BE2C (cell line): ENCODE measurements at places on chromosomes 12 and 14.

DNA sequence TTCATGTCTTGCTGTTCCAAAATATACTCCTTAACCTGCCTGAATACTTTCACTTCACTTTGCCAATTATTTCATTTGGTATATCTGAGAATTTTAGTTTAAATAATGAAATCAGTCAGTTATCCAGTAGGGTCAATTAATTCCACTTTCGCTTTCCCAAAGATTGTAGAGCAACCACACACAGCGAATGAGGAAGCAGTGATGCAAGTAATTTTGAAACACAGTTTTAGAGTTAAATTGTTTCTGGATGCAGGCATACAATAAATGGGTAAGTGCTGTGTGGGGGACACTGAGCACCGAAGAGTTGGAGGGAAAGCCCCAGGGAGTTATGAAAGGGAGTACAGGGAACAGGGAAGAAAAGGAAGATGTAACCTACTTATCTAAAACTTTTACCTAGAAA lies 62.8 kb downstream of the TSHR start:
- no peak for DNase-seq

- no peak for DNase-seq
These were observed 14.6 kb downstream of the ACTN1 start for GRCh38 chr14:68964300-68965093.

- DNase-seq = no peak
These were observed 128.3 kb downstream of the ST8SIA1 start for GRCh38 chr12:22206111-22206728.

DNA sequence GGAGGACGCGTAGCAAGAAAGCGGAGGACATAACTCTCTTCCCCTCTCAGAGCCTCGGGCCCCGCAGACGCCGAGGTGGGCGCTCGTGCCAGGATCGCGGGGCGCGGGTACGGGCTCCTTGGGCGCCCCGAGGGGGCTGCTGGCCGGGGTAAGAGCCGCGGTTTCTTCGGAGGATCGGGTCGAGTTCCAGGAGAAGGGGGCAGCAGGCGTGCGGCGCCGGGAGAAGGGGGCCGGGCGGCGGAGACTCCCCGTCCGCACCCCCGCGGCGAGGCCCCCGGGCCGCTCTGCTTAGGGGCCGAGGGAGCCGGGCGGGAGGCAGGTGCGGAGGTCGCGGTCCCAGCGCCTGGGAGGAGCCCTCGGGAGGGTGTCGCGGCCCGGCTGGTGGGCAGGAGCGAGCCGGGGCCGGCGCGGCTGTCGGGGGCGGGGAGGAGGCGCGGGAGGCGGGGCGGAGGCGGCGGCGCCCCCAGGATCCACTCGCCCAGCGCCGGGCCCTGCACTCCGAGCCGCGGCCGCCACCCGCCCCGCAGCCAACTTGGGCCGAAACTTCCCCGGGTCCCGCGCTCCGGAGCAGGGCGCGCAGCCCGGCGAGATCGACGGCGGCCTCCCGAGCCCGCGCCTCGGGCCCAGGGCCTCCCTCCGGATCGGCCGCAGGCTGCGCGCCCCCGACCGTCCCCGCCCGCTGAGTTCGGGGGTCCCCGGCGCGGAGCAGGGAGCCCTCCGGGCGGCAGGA lies 64.4 kb downstream of the FBXL14 start:
- DNase-seq = no peak

- DNase-seq = no peak
These were observed 233.2 kb downstream of the NRXN3 start for GRCh38 chr14:78403278-78403815.

DNA sequence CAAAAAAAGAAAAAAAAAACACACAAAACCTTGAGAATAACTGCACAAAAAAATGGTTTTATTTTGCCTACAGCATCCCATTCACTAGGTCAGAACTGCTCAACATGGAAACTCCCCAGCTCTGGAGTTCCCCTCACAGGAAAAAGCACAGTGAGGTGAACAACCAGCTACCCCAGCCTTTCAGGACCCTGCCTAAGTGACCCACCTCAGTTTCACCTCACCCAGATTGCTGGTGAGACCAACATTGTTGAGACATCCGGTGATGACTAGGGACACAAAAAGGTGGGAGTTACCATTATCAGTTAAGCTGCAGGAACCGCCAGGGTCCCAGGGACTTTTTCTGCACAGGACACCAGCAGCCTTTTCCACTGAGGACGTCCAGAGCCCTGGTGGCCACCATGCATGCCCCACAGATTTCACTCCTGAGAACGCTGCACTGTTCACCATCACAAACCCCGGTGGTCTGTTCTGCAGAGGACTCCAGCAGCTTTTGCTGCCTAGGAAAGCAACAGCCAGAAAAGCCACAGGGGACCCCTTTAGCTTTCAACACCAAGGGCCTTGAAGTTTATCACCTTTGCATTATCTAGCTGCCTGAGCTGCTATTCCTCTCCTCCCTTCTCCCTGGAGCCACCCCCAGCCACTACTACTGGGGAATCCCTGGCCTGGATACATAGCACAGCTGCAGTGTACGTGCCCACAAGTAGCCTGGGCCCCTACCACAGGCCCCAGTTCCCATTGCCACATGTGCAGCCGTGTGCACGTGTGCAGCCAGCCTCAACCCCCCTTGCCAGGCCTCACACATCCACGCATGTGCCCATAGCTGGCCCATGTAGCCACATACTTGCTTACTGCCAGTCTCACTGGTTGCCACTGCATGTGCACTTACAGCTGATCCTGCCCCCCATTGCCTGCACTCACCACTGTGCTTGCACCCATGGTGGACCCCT lies 62.5 kb upstream of the FAR2 start:
- DNase-seq = no peak
